ENCODE measurements at places on chromosomes 16 and 17.

GRCh38 chr16:74773446-74774222, 986 bp downstream of the FA2H start:
- no peak for DNase-seq
- no peak overlapping the region for H3K27ac ChIP-seq
- H3K4me3 ChIP-seq = no peak overlapping the region
- H3K36me3 ChIP-seq = no peaks in the 10 kb centered on the region
- peaks cover 46% of the 10 kb centered on the region for H3K27me3 ChIP-seq

DNA sequence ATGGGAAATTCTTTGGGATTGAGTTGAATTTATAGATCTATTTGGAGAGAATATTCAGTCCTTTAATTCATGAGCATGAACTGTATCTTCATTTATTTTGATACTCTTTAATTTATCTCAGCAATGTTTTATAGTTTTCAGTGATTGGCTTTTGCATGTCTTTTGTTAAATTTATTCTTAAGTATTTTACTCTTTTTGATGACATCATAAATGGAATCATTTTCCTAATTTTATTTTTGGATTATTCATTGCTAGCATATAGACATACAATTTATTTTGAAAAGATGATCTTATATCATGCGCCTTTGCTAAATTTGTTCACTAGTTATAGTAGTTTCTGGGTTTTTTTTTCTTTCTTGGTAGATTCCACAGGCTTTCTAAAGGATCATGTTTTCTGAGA, 149.2 kb upstream of the ASIC2 start:
- H3K36me3 ChIP-seq = no peaks in the 10 kb centered on the region
- no peaks in the 10 kb centered on the region for H3K4me1 ChIP-seq
- no peaks in the 10 kb centered on the region for H3K27me3 ChIP-seq
- DNase-seq = no peak
- H3K27ac ChIP-seq = no peak overlapping the region

- H3K27ac ChIP-seq = peak overlapping the region; percentile 75
- H3K27me3 ChIP-seq = no peaks in the 10 kb centered on the region
These were observed 68.8 kb upstream of the CREBBP start for GRCh38 chr16:3949287-3949686.

DNA sequence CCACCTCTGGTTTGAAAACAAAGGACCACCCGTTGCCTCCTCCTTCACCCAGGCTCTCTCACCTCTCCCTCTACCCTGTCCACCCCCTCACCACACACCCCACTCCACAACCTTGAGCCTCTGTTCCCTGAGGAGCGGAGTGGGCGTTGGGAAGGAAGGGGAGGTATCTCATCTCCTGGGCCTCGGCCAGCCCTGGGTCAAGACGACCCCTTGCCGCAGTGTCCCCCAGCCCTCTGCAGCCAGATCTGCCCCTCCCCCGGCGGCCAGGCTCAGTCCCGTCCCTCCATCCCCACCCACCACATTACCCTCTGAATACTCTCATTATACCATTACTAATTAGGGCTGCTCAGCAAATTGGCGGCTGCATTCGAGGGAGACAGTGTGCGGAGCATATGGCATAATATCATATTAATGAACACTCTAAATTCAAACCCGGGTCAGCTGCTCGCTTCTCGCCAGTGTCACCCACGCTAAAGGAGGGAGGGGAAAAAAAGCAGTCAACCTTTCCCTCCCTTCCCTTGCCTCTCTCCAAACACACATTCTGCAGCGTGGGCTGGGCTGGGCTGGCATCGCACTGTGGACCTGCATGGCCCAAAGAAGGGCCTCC, 123.2 kb upstream of the LHX1 start:
- no peaks in the 10 kb centered on the region for H3K4me1 ChIP-seq
- H3K27me3 ChIP-seq = peaks cover 97% of the 10 kb centered on the region
- H3K36me3 ChIP-seq = no peaks in the 10 kb centered on the region
- H3K27ac ChIP-seq = no peak overlapping the region
- DNase-seq = no peak
- H3K4me3 ChIP-seq = no peak overlapping the region

DNA sequence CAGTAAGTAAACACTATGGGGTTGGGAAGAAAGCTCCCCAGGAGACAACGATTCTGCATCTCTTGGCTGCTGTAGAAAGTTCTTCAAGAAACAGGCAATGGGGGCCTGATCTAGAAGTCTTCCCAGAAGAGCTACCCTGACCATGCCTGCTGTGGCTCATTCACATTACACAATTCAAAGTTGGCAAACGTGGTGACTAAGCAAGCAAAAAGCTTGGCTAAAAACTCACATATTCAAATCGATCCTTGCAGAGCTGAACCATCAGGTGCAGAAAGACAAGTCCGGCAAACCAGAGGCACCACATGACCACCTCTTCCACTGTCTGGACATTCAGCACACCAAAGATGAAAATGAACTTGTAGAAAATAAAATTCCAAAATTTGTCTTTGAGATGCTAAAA, 16.1 kb downstream of the AMFR start:
- H3K4me1 ChIP-seq = no peaks in the 10 kb centered on the region
- DNase-seq = no peak
- no peak overlapping the region for H3K4me3 ChIP-seq
- no peaks in the 10 kb centered on the region for H3K27me3 ChIP-seq
- H3K36me3 ChIP-seq = no peaks in the 10 kb centered on the region
- H3K27ac ChIP-seq = no peak overlapping the region

- peak overlapping the region; percentile 16 for H3K27ac ChIP-seq
- H3K36me3 ChIP-seq = no peaks in the 10 kb centered on the region
- peaks cover 74% of the 10 kb centered on the region for H3K4me1 ChIP-seq
- no peak for DNase-seq
- H3K4me3 ChIP-seq = no peak overlapping the region
- H3K27me3 ChIP-seq = no peaks in the 10 kb centered on the region
These were observed 6.5 kb downstream of the ZCCHC14 start for GRCh38 chr16:87486282-87486681.

- no peak for DNase-seq
- H3K27me3 ChIP-seq = no peaks in the 10 kb centered on the region
- H3K4me1 ChIP-seq = peaks cover 35% of the 10 kb centered on the region
- H3K4me3 ChIP-seq = no peak overlapping the region
- H3K27ac ChIP-seq = no peak overlapping the region
- H3K36me3 ChIP-seq = no peaks in the 10 kb centered on the region
These were observed 1.2 kb upstream of the GRB7 start for GRCh38 chr17:39736319-39737165.

DNA sequence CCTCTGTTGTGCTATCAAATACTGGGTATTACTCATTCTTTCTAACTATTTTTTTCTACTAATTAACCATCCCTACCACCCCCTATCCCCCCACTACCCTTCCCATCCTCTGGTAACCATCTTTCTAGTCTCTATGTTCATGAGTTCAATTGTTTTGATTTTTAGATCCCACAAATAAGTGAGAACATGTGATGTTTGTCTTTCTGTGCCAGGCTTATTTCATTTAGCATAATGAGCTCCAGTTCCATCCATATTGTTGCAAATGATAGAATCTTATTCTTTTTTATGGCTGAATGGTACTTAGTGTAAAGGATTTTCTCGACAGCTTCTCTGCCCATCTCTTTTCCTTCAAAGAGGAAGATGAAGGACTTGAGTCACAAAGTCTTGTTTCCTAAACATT, 138.0 kb upstream of the CPHXL start:
- no peaks in the 10 kb centered on the region for H3K36me3 ChIP-seq
- peaks cover 3% of the 10 kb centered on the region for H3K27me3 ChIP-seq
- no peaks in the 10 kb centered on the region for H3K4me1 ChIP-seq

- no peak overlapping the region for H3K27ac ChIP-seq
- no peaks in the 10 kb centered on the region for H3K27me3 ChIP-seq
- no peaks in the 10 kb centered on the region for H3K36me3 ChIP-seq
- H3K4me3 ChIP-seq = no peak overlapping the region
These were observed 293.4 kb downstream of the XYLT1 start for GRCh38 chr16:17177242-17177958.

- no peak overlapping the region for H3K27ac ChIP-seq
- no peaks in the 10 kb centered on the region for H3K4me1 ChIP-seq
- H3K36me3 ChIP-seq = no peaks in the 10 kb centered on the region
- H3K27me3 ChIP-seq = peaks cover 23% of the 10 kb centered on the region
- no peak overlapping the region for H3K4me3 ChIP-seq
- DNase-seq = no peak
These were observed 22.0 kb downstream of the CDH1 start for GRCh38 chr16:68759062-68759461.

- no peak overlapping the region for H3K27ac ChIP-seq
- no peaks in the 10 kb centered on the region for H3K36me3 ChIP-seq
- H3K27me3 ChIP-seq = peaks cover 92% of the 10 kb centered on the region
- H3K4me1 ChIP-seq = peaks cover 35% of the 10 kb centered on the region
- DNase-seq = no peak
- peak overlapping the region; percentile 20 for H3K4me3 ChIP-seq
These were observed 3.0 kb downstream of the DLX4 start for GRCh38 chr17:49971848-49972485.

GRCh38 chr16:47604306-47604705, 143.2 kb downstream of the PHKB start:
- no peak for DNase-seq
- no peak overlapping the region for H3K27ac ChIP-seq
- no peak overlapping the region for H3K4me3 ChIP-seq
- H3K27me3 ChIP-seq = no peaks in the 10 kb centered on the region
- H3K4me1 ChIP-seq = no peaks in the 10 kb centered on the region

DNA sequence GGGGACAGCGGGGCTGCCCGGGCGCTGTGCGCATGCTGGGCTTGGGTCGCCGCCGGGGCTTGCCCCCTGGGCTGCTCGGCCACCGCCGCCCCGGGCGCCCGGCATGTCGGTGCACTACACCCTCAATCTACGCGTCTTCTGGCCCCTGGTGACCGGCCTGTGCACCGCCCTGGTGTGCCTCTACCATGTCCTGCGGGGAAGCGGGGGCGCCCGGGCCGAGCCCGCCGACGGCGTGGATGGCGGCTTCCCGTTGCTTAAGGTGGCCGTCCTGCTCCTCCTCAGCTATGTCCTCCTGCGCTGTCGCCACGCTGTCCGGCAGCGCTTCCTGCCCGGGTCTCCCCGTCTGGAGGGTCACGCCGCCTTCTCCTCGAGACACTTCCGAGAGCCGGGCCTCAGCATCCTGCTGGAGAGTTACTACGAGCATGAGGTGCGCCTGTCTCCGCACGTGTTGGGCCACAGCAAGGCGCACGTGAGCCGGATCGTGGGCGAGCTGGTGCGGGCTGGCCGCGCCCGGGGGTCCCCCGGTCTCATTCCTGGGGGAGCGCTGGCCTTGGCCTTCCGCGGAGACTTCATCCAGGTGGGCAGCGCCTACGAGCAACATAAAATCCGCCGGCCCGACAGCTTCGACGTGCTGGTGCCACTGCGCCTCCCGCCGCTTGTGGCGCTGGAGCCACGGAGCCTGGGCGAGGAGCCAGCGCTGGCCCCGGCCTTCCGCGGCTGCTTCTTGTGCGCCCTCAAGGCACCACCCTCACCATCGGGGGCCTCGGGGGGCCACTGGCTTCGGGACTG, 789 bp downstream of the ITPRIPL2 start:
- peaks cover 28% of the 10 kb centered on the region for H3K36me3 ChIP-seq
- peak; percentile 72 for DNase-seq
- H3K27me3 ChIP-seq = no peaks in the 10 kb centered on the region
- peaks cover 42% of the 10 kb centered on the region for H3K4me1 ChIP-seq

Measured in heart right ventricle (tissue), 16 donors.